ENCODE measurements at places on chromosomes 2 and 18.
A peak's percentile ranks its signal among the peaks of the same experiment; 100 is the strongest.

DNA sequence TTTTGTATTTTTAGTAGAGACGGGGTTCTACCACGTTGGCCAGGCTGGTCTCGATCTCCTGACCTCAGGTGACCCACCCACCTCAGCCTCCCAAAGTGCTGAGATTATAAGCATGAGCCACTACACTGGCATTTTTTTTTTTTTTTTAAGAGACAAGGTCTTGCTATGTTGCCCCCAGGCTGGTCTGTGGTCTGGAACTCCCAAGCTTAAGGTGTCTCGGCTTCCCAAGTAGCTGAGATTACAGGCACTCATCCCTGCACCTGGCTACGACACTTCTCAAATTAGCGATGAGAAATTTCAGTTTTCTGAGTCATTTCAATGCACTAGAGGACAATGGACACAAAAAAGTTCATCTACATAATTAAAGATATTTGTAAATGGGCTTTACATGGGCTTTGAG, 36.6 kb upstream of the TCF7L1 start:
- no peak for DNase-seq

GRCh38 chr2:5007596-5007995, 684.6 kb upstream of the SOX11 start:
- no peak for DNase-seq

DNA sequence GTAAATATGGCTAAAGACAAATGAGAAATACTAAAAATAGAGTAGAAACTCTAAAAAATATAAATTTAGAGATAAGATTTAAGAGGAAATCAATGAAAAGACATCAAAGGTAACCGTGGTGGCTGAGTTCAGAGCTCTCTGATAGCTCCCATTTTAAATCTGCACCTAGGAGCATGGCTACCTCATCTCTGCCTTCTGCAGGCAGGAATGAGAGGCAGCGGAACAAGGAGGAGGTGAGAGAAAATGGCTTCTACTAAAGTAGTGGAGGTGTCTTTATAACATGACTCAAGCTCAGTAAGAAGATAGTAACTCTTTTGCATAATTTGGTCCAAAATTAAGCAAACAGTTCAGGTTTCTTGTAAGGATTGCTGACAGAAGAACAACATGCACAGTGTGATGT, 758.7 kb upstream of the FSHR start:
- no peak for DNase-seq

DNA sequence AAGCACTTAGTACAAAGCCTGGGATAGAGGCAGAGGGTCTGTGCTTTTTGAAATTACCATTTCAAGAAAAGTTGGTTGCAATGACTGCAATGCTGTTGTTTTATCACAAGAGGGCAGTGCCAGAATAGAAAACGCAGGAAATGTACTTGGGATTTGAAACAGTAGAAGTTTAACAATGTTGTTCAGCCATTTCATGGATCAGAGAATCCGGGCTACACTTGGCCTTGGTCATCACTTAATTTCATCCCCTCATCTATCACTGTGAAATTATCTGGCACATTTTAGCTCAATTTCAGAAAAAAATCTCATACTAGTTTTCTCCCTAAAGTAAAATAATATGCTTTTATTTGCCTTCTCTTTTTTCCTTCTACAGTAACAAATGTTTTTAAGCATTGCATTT, 70.8 kb downstream of the RAPGEF4 start:
- DNase-seq, result peak; percentile 14

- no peak for DNase-seq
Measured at GRCh38 chr2:147030966-147031720, 813.7 kb upstream of the ACVR2A start.

GRCh38 chr2:18548621-18549020, 11.8 kb downstream of the RDH14 start:
- DNase-seq, result no peak

GRCh38 chr2:232874677-232875223, 4.7 kb downstream of the SNORC start:
- no peak for DNase-seq

- no peak for DNase-seq
Measured at GRCh38 chr18:3171631-3172030, 48.1 kb downstream of the MYOM1 start.

GRCh38 chr2:129762386-129763189, 216.9 kb upstream of the RAB6C start:
- no peak for DNase-seq

DNA sequence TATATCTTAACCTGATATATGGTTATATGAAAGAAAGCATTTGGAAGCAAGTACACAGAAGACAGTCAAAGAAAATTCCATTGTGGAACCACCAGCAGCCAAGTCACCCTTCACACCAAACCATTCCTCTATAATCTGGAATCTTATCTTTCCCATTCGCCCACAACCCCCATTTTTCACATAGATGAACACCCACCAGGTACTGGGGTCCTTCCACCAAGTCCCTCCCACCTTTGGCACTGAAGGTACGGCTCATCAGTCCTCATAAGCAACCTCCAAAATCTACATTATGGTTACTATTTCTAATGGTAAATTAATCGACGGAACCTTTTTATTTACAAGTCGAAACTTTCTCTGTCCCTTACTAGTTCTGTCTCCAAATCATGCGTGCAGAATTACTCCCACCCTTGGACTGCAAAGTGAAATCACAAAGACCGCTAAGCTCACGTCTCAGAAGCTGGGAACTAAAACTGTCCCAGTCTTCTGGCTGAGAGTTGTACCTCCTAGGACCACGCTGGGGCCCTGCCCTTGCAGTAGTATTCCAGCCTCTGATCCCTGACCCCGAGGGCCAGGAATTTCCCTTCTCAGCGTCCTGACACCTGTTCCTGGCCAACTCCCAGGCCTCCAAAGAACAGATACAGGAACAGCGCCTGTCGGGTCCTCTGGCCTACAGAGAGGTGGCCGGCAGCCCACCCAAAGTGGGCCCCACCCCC, 702 bp downstream of the OLA1 start:
- peak; percentile 29 for DNase-seq

- DNase-seq, result no peak
Measured at GRCh38 chr2:205369813-205370212, 312.5 kb upstream of the NRP2 start.

DNA sequence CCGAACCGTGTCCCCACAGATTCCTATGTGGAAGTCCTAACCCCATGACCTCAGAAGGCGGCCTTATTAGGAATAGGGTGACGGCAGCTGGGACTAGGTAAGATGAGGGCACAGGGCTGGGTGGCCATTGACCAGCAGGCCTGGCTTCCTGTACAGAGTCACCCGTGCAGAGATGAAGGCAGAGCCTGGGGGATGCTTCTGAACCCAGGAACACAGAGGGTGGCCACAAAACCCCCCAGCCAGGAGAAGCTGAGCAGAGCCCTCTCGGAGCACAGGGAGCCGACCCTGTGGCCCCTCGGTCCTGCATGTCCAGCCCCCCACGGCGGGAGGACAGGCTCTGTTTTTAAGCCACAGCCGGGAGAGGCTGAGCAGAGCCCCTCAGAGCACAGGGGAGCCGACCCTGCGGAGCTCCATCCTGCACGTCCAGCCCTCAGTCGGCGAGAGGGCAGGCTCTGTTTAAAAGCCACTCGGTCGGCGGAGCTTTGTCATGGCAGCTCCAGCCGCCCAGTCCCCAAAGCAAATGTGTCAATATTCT, 2.7 kb downstream of the PDCD1 start:
- DNase-seq, result no peak
